ENCODE measurements at places on chromosomes 16 and 17. TPM values are rescaled to one million over a fixed set of nuclear protein-coding genes. Genes with fewer than 3 reads are reported as not detected.

- no peak for DNase-seq
Observed at GRCh38 chr16:72560617-72561016, 388.7 kb upstream of the PMFBP1 start.

DNA sequence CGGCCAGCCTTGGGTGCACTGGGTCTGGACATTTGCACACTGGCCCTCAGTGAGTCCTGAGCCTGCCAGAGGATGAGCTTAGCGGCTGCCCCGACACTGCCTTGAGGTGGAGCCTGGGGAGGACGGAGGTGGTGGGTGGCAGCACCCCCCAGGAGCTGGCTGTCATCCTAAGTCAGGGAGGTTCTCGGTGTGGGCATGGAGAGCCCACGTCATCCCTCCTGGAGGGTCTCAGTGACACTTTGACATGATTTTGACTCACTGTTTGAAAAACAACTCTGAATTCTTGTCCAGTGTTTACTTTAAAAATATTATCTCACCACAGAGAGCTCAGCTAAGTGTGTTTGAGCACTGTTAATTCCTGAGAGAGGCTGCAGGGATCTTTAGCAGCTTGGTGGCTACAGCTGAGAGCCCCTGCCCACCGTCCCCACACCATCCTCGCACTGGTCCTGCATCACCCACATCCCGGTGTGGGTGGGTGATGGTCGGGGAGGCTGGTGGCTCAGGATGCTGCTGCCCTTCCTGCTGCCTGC lies 63.1 kb downstream of the BANP start:
- DNase-seq = peak; percentile 79

- DNase-seq = no peak
Observed at GRCh38 chr17:9538626-9539025, 37.0 kb downstream of the STX8 start.

GRCh38 chr17:39107973-39108372 lies 43.5 kb downstream of the PLXDC1 start:
- no peak for DNase-seq

GRCh38 chr16:84005391-84005790 lies 37.2 kb downstream of the SLC38A8 start:
- no peak for DNase-seq

DNA sequence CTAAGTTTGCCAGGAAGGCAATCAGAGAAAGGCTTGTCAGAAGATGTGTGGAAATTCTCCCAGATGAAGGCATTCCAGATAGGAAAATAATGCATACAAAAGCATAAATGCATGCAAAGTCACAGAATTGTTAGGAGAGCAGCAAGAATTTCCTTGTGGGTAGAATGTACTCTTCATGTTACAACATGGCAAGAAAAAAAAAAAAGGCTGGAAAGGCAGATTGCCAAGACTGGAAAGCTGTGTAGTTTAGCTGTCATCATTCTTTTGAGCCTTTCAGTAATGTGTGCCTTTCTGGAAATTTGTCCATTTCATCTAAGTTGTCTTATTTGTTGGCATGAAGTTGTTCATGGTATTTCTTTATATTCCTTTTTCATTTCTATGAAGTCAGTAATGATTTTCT lies 71.0 kb upstream of the EFCAB3 start:
- DNase-seq = no peak

DNA sequence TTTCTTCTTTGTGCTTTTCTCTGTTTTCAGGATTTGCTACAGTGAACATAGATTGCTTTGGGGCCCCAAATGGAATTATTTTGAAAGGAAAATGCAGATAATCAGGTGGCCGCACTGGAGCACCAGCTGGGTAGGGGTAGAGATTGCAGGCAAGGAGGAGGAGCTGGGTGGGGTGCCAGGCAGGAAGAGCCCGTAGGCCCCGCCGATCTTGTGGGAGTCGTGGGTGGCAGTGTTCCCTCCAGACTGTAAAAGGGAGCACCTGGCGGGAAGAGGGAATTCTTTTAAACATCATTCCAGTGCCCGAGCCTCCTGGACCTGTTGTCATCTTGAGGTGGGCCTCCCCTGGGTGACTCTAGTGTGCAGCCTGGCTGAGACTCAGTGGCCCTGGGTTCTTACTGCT lies 1.2 kb downstream of the STH start:
- DNase-seq = no peak

The COASY gene
- 37.1 TPM for total RNA-seq

The KRT16 gene
- 5.9 TPM for total RNA-seq

The TMC6 gene
- 19.6 TPM for total RNA-seq

The HBA1 gene
- not detected for total RNA-seq
